ENCODE measurements at places on chromosomes 6 and 20. TPM values are rescaled to one million over a fixed set of nuclear protein-coding genes. Genes with fewer than 3 reads are reported as not detected.

NRN1 gene
- total RNA-seq: 12.8 TPM

ENPP4 gene
- 11.7 TPM for total RNA-seq

GRCh38 chr20:1105599-1106194 is 12.7 kb upstream of the PSMF1 start:
- no peak for DNase-seq

GSTA3 gene
- total RNA-seq: not detected

- DNase-seq: no peak
These were observed 56.1 kb upstream of the SGK1 start for GRCh38 chr6:134373993-134374392.

Measured in posterior vena cava (tissue), 2 donors.